H1 (cell line): ENCODE measurements at places on chromosomes 12 and 14.
A peak's percentile ranks its signal among the peaks of the same experiment; 100 is the strongest.

- H3K27me3 ChIP-seq = no peaks in the 10 kb centered on the region
- no peak overlapping the region for H3K27ac ChIP-seq
- DNase-seq = no peak
- peaks cover 2% of the 10 kb centered on the region; the same call in 1 of the 2 replicates for H3K36me3 ChIP-seq
- no peak overlapping the region for H3K4me3 ChIP-seq
- H3K4me1 ChIP-seq = no peaks in the 10 kb centered on the region
These were observed 74.5 kb upstream of the ATF1 start for GRCh38 chr12:50689437-50689836.

- no peak overlapping the region for H3K27ac ChIP-seq
- H3K27me3 ChIP-seq = no peaks in the 10 kb centered on the region
These were observed 250.9 kb downstream of the DUSP6 start for GRCh38 chr12:89101440-89101839.

DNA sequence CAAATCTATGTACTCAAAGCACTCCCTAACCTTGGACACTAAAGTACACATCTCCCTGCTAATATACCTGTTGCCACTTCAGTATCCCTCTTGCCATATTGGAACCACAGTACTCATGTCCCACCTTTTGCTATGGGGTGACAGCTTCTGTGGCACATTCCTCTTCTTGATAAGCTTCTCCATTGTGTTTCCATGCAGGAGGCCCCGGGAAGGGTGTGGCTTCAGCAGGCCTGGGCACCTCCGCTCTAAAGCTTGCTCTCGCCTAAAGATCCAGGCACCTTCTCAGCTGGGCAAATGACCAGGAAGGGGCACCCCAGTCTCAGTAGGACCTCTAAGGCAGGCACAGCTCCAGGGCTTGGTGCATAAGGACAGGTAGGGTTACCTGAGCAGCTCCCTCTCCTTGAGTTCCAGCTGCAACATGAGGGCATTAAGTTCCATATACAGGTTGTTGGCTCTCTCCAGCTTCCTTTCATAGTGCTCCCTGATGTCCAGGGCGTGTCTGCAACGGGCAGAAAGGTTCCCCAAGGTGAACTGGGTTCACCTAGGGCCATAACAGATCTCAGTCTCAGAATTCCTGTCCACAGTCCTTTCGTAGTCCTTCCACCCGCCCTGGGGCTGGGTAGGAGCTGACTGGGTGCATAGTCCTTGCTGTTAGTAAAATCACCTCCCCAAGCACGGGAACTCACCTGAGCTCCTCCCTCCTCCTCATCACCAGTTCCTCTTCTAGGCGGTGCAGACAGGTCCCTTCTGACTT lies 15.9 kb downstream of the MAP3K12 start:
- H3K27ac ChIP-seq = no peak overlapping the region
- no peaks in the 10 kb centered on the region for H3K4me1 ChIP-seq
- peaks cover 17% of the 10 kb centered on the region for H3K36me3 ChIP-seq
- DNase-seq = no peak
- no peak overlapping the region for H3K4me3 ChIP-seq
- H3K27me3 ChIP-seq = no peaks in the 10 kb centered on the region

- no peaks in the 10 kb centered on the region for H3K36me3 ChIP-seq
- no peak for DNase-seq
- H3K27me3 ChIP-seq = no peaks in the 10 kb centered on the region
- no peak overlapping the region for H3K4me3 ChIP-seq
These were observed 2.7 kb downstream of the TGFB3 start for GRCh38 chr14:75979071-75979571.

DNA sequence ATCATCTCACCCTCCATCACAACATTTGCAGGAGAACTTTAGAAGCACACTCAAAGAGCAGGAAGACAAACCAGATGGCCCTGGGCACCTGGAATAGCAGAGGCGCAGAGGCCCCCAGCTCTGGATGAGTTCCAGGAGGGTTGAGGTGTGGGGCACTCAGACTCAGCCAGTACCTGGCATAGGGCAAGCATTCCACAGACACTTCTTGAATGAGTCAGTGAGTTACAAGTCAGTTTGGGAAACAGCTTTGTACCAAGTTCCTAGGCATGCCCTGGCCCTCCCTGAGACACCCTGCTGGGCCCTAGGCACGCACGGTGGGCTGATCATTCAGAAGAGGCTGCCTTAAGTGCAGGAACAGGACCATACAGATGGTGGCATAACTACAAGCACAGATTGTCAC lies 54.3 kb downstream of the MAP3K9 start:
- no peaks in the 10 kb centered on the region for H3K4me1 ChIP-seq
- no peak overlapping the region for H3K4me3 ChIP-seq
- H3K27me3 ChIP-seq = no peaks in the 10 kb centered on the region
- no peak for DNase-seq
- peaks cover 26% of the 10 kb centered on the region for H3K36me3 ChIP-seq

DNA sequence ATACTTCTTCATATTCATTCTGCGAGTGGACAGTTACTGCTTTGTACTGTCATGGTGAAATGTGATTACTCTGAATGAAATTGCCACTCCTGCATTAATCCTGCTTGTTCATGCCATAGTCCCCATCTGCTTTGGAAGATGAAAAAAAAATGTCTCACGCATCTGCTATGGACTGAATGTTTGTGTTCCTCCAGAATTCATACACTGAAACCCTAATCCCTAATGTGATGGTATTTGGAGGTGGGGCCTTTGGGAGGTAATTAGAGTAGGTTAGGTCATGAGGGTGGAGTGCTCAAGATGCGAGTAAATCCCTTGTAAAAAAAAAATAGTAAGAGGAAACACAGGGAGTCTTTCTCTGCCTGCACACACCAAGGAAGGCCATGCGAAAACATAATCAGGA lies 427.2 kb downstream of the TMTC2 start:
- no peak overlapping the region for H3K4me3 ChIP-seq
- no peaks in the 10 kb centered on the region for H3K27me3 ChIP-seq
- DNase-seq = no peak
- H3K36me3 ChIP-seq = no peaks in the 10 kb centered on the region
- no peak overlapping the region for H3K27ac ChIP-seq

- no peak overlapping the region for H3K4me3 ChIP-seq
- DNase-seq = no peak
- no peak overlapping the region for H3K27ac ChIP-seq
These were observed 20.5 kb downstream of the PSMC1 start for GRCh38 chr14:90276646-90277367.

- no peaks in the 10 kb centered on the region for H3K4me1 ChIP-seq
- H3K27me3 ChIP-seq = no peaks in the 10 kb centered on the region
- no peak overlapping the region for H3K27ac ChIP-seq
- no peak for DNase-seq
These were observed 59.8 kb downstream of the SERPINA3 start for GRCh38 chr14:94671870-94672444.

- H3K4me1 ChIP-seq = peaks cover 8% of the 10 kb centered on the region; the same call in 1 of the 2 replicates
- peaks cover 42% of the 10 kb centered on the region for H3K36me3 ChIP-seq
- no peaks in the 10 kb centered on the region for H3K27me3 ChIP-seq
These were observed 1.9 kb downstream of the SLC25A3 start for GRCh38 chr12:98595243-98595988.

DNA sequence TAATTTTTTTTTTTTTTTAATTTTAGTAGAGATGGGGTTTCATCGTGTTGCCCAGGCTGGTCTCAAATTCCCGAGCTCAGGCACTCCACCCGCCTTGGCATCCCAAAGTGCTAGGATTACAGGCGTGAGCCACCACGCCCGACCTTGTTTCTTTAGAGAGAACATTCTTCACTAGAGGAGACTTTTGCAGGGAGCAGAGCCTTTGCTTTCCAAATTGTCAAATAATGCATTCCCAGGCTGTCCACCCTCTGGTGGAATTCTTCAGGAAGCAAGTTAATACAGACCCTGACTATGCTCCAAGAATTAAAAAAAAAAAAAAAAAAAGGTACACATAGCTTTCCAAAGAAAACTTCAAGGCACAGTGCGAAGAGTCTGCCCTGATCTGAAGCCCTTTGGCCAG lies 6.8 kb downstream of the ALDH1L2 start:
- no peak overlapping the region for H3K4me3 ChIP-seq
- H3K27me3 ChIP-seq = no peaks in the 10 kb centered on the region
- H3K27ac ChIP-seq = no peak overlapping the region
- no peaks in the 10 kb centered on the region for H3K4me1 ChIP-seq

DNA sequence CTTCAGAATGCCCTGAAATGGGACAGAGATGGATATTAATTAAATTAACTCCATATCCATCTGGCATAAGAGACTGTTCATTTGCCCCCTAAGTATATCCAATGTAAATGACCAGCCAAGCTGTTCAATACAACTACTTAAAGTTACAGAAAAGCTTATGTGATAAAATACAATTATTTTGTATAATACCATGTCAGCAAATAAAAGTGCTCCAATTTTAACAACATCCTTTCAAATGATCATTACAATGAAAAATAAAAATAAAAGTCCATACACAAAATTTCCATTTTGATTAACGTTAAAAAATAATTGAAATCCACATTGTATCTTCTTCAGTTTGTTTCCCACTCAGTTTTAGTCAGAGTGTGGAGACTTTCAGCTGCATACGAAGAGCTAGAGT lies 5.7 kb downstream of the CLEC6A start:
- DNase-seq = no peak
- no peak overlapping the region for H3K4me3 ChIP-seq
- H3K27me3 ChIP-seq = no peaks in the 10 kb centered on the region
- H3K4me1 ChIP-seq = peaks cover 6% of the 10 kb centered on the region; the same call in 1 of the 2 replicates
- H3K36me3 ChIP-seq = no peaks in the 10 kb centered on the region
- H3K27ac ChIP-seq = no peak overlapping the region

DNA sequence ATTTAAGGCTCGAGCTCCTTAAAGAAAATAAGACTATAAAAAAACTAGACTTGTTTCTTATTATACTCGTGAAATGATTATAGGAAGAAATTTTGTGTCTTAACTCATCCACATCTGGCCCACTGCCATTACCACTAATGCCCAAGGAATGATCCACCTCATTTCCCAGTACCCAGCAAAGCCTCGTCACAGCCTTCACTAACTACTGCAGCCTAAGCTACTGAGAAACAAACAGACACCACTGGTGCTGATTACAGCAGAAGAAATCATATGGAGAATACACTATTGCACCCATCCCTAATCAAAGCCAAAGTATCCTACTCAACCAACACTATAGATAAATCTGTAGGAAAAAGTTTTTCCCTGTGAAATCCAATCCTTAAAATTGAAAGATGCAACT lies 205.3 kb upstream of the NAV3 start:
- no peaks in the 10 kb centered on the region for H3K4me1 ChIP-seq
- no peak overlapping the region for H3K27ac ChIP-seq
- no peak overlapping the region for H3K4me3 ChIP-seq
- DNase-seq = no peak
- no peaks in the 10 kb centered on the region for H3K36me3 ChIP-seq
- no peaks in the 10 kb centered on the region for H3K27me3 ChIP-seq

GRCh38 chr14:77965919-77966435 lies 166.1 kb downstream of the ADCK1 start:
- no peak overlapping the region for H3K27ac ChIP-seq
- peaks cover 3% of the 10 kb centered on the region; the same call in 1 of the 2 replicates for H3K4me1 ChIP-seq
- H3K27me3 ChIP-seq = peaks cover 6% of the 10 kb centered on the region; the same call in 1 of the 2 replicates
- H3K4me3 ChIP-seq = peak overlapping the region; percentile 42
- no peaks in the 10 kb centered on the region for H3K36me3 ChIP-seq

- H3K4me3 ChIP-seq = no peak overlapping the region
- no peaks in the 10 kb centered on the region for H3K4me1 ChIP-seq
- H3K27me3 ChIP-seq = no peaks in the 10 kb centered on the region
- no peaks in the 10 kb centered on the region for H3K36me3 ChIP-seq
- no peak overlapping the region for H3K27ac ChIP-seq
- DNase-seq = no peak
These were observed 151.4 kb upstream of the TMCC3 start for GRCh38 chr12:94801745-94802144.

GRCh38 chr12:108516511-108517275 lies 1.6 kb downstream of the FICD start:
- H3K27ac ChIP-seq = no peak overlapping the region
- H3K4me1 ChIP-seq = no peaks in the 10 kb centered on the region
- peaks cover 25% of the 10 kb centered on the region for H3K36me3 ChIP-seq

GRCh38 chr12:15453613-15454012 lies 131.3 kb downstream of the PTPRO start:
- no peaks in the 10 kb centered on the region for H3K36me3 ChIP-seq
- DNase-seq = no peak
- no peaks in the 10 kb centered on the region for H3K4me1 ChIP-seq
- H3K4me3 ChIP-seq = no peak overlapping the region
- H3K27ac ChIP-seq = no peak overlapping the region
- H3K27me3 ChIP-seq = no peaks in the 10 kb centered on the region

GRCh38 chr14:57846596-57846995 lies 19.3 kb downstream of the SLC35F4 start:
- no peak overlapping the region for H3K4me3 ChIP-seq
- no peak for DNase-seq
- H3K4me1 ChIP-seq = no peaks in the 10 kb centered on the region

DNA sequence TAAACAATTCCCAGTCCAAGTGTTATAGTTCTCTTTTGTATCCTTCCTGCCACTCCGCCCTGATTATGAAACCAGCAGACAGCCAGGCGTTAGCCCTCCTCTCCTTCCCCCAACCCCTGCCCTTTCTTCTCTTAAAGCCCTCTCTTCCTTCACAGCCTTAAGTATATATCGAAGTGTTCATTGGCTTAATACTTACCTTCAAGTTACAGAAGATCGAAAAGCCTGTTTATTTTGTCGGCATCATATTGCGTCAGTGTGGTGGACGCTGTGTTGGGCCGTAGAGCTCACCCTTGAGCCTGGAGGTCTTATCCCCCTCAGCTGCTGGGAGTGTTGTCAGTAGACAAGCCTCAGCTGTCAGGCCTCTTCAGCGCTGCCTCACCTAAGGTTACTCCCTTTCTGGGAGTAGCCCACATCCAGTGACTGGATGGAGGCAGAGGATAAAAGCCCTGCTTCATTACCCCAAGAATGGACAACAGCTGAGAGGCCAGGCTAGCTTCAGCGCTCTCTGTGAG lies 36.2 kb downstream of the CMAS start:
- no peaks in the 10 kb centered on the region for H3K27me3 ChIP-seq
- H3K36me3 ChIP-seq = no peaks in the 10 kb centered on the region
- no peaks in the 10 kb centered on the region for H3K4me1 ChIP-seq
- no peak overlapping the region for H3K4me3 ChIP-seq
- no peak overlapping the region for H3K27ac ChIP-seq

DNA sequence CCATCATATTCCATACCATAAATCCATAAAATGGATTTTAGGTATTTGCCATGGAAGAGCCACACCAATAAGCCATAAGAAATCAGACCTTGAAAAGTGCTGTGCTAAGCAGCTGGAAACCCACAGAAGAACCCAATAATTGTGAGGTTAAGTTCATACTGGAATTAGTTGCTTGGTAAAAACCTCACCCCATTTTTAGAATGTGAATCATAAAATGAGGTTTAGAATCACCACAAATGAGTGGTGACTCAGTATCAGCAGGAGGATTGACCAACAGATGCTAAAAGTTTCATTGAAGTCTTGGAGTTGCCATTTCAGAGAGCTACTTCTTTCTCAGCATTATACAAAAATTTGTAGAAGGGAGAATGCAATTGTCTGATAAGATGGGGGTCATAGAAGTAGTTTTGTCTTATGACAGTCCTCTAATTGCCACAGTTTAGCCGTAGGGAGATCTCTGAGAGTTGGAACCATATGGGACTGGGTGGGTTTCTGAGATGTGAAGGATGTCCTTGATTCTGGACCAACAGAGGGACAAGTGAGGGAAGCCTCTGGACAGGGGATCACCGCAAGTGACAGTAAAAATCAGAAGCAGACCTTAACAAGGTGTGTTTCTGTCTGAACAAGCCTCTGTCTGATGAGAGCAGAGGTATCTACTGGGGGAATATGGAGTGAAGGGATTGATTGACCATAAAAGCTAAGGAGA lies 1.4 kb upstream of the STON2 start:
- H3K27ac ChIP-seq = no peak overlapping the region
- H3K4me3 ChIP-seq = no peak overlapping the region
- H3K4me1 ChIP-seq = no peaks in the 10 kb centered on the region
- no peak for DNase-seq
